ENCODE measurements at places on chromosomes 6 and 20.

GRCh38 chr6:147017153-147017552, 187.1 kb upstream of the STXBP5 start:
- DNase-seq = no peak

DNA sequence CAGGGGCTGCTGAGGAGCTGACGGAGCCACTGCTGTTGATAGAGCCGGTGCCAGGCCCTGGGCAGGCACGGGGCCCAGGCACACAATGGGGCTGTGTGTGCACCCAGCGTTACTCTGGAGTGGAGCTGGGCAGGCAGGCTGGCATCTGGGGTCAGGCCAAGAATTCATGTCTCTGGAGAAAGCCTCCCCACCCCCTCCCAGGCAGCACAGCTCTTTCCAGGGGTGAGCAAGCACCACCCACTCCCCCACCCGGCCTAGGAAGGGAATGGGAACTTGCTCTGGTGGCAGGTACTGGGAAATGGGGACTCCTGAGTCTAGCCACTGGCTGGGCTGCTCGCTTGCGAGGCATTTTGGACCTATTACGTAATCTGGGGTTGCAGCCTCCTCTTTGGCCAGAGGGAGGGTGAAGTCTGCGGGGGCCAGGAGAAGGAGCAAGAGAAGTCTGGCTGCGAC, 22.7 kb downstream of the TFEB start:
- DNase-seq = no peak

DNA sequence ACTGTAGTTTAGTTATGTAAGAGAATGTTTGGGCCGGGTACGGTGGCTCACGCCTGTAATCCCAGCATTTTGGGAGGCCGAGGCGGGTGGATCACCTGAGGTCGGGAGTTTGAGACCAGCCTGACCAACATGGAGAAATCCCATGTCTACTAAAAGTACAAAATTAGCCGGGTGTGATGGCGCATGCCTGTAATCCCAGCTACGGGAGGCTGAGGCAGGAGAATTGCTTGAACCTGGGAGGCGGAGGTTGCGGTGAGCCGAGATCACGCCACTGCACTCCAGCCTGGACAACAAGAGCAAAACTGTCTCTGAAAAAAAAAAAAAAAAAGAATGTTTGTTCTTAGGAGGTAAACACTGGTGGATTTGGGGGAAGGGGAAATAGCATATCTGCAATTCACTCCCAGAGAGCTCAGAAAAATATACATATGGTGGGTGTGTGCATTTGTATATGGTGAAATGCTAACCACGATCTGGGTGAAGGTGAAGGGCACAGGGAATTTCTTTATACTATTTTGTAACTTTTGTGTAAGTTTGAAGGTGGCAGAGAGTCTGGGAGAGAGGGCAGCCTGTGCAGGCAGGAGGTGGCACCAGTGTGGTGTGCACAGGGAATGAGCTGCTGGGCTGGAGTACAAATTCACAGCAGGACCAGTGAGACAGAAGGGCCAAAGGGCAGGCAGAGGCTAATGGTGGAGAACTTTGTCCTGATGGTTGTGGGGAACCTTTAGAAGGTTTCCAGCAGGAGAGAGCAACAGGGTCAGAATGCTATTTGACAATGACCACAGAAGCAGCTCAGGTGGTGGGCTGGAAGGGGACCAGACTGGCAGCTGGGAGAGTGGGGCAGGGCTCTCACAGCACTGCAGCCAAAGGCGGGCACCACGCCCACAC, 42.4 kb downstream of the SSR1 start:
- DNase-seq = no peak

DNA sequence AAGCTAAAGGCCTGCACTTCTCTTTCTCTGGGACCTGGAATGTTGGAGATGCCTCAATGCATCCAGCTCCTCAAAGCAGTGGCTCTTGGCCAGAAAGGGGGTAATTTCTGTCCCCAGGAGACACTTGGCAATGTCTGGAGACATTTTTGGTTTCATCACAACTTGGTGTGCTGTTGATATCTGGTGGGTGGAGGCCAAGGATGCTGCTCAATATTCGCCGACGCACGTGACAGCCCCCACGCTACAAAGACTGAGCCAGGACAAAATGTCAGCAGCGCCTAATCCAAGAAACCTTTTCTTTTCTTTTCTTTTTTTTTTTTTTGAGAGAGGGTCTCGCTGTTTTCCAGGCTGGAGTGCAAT, 79.8 kb downstream of the SULF2 start:
- DNase-seq = no peak

DNA sequence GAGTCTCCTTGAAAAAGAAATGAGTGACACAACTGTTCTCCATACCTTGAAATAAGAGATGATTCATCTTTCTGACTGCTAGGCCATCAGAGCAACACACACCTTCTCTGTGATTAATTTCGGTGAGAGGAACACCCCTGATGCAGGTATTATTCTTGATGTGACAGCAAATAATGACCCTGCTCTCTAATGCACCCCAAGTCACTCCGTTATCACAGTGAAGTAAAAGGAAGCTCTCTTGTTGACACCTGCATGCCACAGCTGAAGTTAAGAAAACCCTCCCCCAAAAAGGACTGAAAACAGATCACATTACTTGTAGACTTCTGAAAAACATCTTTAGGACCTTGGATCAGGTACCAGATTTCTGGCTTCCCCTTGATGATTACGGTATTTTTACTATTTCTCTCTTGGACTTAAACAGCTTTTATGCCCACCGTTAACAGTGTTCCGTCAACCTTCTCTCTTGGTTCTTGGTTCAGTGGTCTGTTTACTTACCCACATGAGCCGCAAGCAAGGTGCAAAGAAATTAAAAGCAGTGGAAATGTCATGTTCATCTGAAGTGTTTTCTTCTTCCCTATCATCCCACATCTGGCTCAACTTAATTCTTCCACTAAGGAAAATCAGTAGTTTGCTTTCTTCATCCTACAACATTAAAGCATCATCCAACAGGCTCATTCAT, 249.7 kb downstream of the GMPR start:
- DNase-seq = no peak

DNA sequence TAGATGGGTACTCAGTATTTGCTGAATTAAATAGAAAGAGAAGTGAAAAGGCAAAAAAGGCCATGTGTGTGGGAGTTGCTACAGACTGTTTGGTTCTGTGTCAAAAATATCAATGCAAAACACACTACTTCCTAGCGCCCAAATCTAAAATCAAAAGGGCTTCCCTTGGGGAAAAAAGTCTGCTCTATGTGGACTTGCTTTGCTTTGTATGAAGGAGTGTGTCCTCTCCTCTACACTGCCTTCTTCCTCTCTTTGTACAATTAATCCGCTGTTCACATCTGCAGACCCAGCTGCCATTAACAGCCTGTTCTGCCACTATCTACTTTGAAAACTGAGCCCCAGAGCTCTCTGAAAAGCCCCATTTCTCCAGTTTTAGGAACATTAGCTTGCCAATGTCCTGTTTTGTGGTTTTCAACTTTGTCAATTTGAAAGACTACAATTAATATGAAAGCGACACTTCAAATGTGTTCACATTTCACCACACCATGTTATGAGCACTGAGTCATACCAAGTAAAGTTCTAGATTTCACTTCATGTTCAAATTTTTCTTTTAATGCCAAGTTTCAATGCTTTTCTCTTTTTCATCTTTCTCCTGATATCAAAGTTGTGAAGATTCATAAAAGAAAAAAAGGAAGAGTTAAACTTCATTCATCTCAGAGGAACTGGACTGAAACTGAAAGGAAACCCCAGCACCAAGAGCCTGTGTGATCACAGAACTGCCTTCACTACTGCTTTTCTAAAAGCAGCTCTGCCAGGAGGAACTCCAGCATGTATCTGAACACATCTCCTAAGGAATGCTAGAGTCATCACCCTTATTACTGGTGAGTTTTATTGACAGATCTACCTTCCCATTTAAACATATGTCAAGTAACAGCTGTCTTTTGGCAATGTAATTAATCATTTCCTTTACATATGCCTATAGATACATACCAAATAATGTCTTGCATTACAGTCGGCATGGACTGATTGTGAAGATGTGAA, 102.6 kb downstream of the KIF13A start:
- DNase-seq = no peak

GRCh38 chr6:12635375-12635774, 81.2 kb upstream of the PHACTR1 start:
- no peak for DNase-seq

- no peak for DNase-seq
These were observed 430.2 kb downstream of the UTRN start for GRCh38 chr6:144715344-144715743.

DNA sequence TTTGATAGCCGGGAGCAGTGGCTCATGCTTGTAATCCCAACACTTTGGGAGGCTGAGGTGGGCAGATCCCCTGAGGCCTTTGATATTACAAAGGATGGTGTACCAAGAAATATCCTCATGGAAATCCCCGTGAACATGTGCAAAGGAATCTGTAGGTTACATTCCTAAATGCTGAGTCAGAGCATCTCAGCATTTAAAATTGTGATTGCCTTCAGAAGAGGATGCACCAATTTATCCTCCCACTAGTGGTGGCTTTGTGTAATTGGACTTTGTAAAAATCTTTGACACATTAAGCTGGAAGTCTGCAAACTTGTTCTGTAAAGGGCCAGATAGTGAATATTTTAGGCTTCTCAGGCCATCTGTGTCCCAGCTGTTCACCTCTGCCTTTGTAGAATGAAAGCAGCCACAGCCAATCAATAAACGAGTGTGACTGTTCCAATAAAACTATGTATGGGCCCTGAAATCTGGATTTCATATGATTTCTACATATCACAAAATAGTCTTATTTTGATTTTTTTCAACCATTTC, 11.8 kb downstream of the TMEM14B start:
- peak; percentile 27 for DNase-seq

GRCh38 chr6:157632821-157633220, 190.2 kb upstream of the SNX9 start:
- DNase-seq = no peak

- DNase-seq = no peak
These were observed 11.3 kb downstream of the NFATC2 start for GRCh38 chr20:51531141-51531710.

GRCh38 chr6:38974389-38975151, 74.0 kb upstream of the GLP1R start:
- DNase-seq = no peak

GRCh38 chr6:156859686-156860085, 82.5 kb downstream of the ARID1B start:
- DNase-seq = no peak

DNA sequence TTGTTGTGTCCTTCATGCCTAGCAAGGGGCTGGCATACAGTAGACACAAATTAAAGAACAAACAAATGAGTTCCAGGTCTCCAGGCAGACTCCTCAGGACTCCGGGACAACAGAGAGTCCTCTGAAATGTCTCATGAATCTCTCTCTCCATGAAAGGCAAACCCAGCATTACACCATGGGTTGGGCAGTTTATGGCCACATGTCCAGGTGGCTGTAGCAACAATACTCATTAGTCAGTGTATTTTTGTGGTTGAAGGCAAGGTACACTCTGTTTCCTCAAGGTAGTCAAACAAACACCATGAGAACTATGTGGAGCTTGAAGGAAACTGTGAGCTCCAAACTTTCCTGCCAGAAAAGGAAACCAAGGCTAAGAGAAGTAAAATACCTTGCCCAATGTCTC, 62.2 kb downstream of the KCNB1 start:
- no peak for DNase-seq

GRCh38 chr20:13202565-13202964, 18.5 kb upstream of the ISM1 start:
- DNase-seq = no peak

DNA sequence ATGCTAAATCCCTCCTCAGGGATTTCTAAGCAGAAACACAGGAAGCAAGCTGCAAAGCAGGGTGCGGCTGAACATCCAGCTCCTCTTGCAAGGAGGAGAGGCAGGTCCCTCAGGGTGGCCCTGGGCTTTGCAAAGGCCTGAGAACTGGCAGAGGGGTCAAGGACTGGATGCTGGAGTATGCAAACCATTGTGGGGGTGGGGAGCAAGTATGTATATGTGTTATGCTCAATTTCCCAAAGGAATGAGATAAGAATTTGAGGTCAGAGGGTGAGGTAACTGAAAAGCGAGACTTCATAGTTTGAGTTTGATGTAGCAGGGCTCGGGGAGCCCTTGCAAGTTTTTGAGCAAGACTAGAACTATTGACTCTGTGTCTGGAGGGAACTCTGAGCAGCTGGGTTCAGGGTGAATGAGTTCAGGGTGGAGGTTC, 11.2 kb downstream of the SLC22A2 start:
- no peak for DNase-seq

- no peak for DNase-seq
These were observed 144.5 kb downstream of the CDH26 start for GRCh38 chr20:60102665-60103210.

DNA sequence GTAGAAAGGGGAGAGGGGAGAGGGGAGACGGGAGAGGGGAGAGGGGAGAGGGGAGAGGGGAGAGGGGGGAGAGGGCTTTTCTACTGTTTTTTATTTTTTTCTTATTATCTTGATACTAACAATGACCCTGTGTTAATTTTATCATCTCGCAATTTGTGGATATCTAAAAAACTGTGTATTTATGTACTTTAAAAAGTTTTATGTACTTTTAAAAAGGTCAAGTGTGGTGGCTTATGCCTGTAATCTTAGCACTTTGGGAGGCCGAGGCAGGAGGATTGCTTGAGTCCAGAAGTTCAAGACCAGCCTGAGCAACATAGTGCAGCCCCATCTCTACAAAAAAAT, 5.5 kb upstream of the PRIM2 start:
- DNase-seq = no peak

- DNase-seq = no peak
These were observed 182.4 kb downstream of the TRIM27 start for GRCh38 chr6:28741363-28741762.

All from naive thymus-derived CD4-positive, alpha-beta T cell (primary cell).